Cortex of kidney (tissue), 1 donor: ENCODE measurements at places on chromosomes 11 and 22.

GRCh38 chr11:70953720-70954119 lies 298.7 kb downstream of the SHANK2 start:
- DNase-seq = no peak

DNA sequence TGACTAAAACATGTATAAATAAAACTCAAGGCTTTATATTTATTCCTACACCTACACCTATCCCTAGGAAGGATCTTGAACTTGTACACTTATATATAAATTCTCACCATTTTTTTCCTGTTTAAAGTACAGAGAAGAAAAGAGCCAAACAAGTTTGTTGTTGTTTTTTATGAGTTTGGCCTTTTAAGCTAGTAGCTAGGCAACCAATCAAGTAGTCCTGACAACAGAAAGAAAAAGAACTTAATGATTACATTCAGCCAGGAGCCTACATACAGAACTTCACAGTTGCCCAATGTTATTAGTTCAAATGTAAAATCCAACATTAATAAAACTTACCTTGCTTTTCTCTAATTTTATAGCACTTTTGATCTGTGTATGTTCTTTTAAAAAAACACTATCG lies 316.2 kb downstream of the SOX6 start:
- DNase-seq = no peak

GRCh38 chr11:115718106-115718505 lies 213.9 kb upstream of the CADM1 start:
- no peak for DNase-seq

DNA sequence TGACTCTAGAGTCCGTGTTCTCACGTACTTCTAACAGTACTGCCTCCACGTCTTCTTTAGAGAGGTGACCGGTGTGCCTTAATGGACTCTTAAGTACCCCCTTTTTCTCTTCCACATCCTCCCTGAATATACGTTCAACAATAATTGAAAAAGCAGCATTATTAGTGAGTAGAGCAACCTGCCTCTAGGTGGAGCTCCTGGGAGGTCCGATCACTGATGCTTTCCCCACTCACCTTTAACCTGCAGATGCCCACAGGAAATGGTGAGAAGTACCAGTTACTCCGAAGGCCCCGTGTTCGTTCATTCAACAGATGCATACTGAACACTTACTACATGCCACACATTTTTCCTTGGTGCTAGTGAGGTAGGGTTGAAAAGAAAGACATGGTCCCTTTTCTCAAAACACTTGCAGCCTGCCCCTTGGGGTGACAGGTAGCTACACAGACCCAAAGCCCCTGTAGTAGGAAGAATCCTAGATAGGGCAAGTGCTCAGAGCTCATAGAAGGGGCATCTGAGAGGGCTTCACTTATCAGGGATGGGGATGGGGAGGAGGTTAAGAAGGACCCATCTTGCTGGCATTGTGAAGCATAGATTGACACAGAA lies 72.7 kb downstream of the FEZ1 start:
- no peak for DNase-seq

- no peak for DNase-seq
Observed at GRCh38 chr22:47115518-47115890, 353.1 kb downstream of the TBC1D22A start.

DNA sequence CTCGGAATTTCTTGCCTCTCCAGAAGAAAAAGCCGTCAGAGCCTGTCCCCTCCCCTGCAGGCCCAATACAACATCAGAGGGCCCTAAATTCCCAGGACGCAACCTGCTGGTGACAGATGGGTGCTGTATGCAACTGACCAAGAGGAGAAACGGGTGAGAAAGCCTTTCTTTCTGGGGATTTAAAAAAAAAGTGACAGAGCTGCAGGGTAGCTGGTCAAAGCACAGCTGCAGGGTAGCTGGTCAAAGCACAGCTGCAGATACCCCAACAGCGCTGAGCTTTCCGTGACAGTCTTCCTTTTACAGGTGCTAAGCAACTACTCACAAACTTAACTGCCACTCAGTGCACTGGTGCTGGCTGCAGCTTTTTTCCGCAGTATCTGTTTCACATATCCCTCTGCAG lies 17.8 kb downstream of the AP1B1 start:
- DNase-seq = no peak

- no peak for DNase-seq
Observed at GRCh38 chr11:64888729-64889511, 10.5 kb upstream of the EHD1 start.

- peak; percentile 97 for DNase-seq
Observed at GRCh38 chr11:694563-695287, at the start of gene DEAF1. TSS of gene DEAF1 (minus strand) at chr11:695222. CDS start at chr11:695047, 175 bp downstream.

- no peak for DNase-seq
Observed at GRCh38 chr11:95922099-95922498, 1.8 kb downstream of the MTMR2 start.

GRCh38 chr11:24043842-24044241 lies 453.0 kb upstream of the LUZP2 start:
- no peak for DNase-seq

DNA sequence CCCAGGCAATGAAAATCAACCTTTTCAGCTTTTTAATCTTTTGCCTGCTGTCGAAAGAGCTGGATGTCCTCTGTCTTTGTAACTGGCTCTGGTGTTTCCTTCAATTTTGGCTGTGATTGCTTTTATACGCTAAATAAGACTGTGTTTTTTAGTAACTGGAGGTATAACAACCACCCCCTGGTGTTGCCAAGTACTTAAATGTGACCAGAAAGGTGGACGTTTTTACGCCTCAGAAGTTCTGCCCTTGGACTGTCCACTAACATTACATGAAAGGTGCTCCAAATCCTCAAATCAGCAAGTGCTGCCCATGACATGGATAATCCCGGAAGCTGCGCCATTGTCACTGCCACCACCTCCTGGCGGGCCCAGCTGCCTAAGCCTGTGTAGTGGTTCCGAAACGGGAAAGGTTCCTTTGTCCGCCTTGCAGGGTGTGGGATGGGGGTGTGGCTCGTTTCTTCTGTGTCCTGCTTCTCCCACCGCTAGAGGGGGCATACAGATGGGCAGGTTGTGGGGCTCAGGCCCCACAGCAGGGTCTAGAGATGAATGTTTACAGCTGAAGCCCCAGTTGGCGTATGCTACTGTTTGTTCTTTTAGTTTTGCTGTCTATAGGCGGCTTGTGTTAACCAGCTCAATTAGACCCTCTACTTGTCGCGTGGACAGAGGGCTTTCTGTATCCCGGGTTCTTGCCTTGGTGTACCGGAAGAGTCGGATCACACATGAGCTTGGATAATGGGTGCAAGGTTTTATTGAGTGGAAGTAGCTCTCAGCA lies 82.2 kb upstream of the SEPTIN5 start:
- DNase-seq = no peak
